ENCODE measurements at places on chromosomes 11 and 22.

DNA sequence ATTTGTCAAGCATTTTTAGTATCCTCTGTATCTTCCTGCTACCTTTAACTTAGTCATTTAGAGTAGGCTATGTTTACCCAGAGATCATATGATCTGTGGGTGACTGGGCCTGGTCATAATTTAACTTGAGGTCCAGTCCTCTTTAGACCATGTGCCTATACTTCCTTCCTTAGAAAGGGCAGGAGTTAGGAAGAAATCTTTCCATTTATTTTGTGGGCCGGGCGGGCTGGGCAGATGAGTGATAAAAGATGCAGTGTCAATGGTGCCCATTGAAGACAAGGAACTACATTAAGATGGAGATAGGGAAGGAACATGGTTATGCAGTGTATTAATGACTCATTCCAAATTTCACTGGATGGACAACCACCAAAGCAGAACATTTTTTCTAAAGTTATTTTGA is 30.9 kb upstream of the PDE3B start:
- DNase-seq = no peak

GRCh38 chr11:76010051-76010450 is 195.0 kb downstream of the UVRAG start:
- no peak for DNase-seq

DNA sequence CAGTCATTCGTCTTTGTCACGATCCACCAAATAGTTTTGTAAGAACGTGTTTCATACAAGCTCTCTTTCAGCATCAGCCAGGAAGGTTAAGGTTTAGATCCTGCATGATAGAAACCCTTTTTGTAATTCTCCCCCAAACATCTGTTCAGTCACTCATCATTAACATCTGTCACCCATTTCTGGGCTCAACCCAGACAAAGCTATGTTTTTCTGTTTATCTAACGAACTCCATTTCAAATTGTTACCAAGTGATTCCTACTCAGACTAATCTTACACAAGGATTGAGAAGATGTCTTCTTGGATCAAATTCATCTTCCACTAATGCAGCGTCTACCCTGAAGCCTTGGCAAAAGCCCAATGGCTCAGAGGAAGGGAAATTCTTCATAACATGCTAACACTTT is 58.8 kb downstream of the FZD4 start:
- DNase-seq = peak; percentile 62

- DNase-seq = no peak
These were observed 3.5 kb downstream of the DGCR6L start for GRCh38 chr22:20316217-20316843.

GRCh38 chr11:15258433-15259165 is 143.9 kb downstream of the INSC start:
- DNase-seq = peak; percentile 20

DNA sequence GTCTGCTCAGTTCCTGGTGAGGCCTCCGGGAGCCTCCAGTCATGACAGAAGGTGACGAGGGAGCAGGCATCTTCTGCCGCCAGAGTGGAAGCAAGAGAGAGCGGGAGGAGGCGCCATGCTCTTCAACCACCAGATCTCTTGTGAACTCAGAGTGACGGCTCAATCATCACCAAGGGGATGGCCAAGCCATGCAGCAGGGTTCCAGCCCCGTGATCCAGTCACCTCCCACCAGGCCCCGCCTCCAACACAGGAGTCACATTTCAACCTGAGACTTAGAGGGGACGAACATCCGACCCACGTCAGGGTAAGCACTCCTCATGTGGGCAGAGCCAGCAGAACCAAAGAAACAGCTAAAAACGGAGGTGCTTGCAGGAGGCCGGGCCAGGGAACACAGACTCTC is 1470.5 kb downstream of the BRD1 start:
- no peak for DNase-seq

DNA sequence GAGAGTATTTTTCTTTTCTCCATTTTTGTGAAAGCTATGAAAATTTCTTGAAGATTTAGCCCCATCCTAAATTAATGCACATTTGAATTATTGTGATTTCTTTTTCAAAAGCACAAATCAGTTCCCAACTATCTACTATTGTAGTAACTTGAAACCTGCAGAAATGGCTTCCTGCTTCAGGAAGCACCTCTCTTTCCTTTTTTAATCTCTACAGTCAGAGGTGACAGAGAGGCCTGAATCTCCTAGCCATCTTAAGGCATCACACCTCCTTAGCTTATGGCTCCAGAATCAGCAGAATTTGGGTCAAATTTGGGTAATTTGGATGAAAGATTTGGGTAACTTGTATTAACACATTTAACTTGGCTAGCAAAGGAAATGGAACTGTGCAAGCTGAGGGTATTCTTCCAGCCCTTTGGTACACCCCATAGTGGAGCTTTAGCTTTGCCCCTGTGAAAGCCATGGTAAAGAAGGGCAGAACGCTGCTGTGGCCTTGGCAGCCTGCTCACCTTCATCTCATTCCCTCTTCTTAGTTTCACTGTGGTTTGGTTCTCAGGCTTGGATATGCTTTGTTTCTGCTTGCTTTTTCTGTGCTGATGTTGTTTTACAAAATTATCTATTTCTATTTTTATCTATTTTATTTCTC is 16.2 kb downstream of the TBCEL start:
- no peak for DNase-seq

- no peak for DNase-seq
These were observed 2.0 kb downstream of the ARHGEF17 start for GRCh38 chr11:73310076-73310475.

GRCh38 chr11:77302752-77303151 is 1.3 kb upstream of the GDPD4 start:
- no peak for DNase-seq

DNA sequence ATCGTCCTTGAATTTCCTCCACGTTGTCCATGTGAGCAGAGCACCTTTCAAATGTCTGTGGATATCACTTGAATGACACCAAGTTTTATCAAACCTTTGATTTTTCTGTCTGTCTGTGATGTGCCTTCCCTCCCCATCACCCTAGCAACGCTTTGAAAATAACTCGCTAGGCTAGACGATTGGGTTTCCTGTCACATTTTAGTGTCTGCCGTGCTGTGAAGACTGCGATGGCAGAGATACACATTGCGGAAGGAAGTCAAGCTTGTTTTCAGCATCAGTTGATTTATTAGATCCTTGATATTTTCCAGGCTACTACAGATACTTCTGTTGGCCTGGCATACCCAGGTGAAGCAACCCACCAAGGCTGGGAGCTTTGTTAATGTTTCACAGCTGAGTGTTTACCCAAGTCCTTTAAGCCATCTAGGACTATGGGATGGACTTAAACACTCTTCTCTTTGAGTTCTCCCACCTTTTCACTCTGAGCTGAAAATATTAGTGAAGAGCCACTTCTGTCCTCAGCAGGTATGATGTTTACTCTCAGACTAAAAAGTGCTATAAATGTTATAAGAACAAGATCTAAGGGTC is 93.6 kb upstream of the CD44 start:
- DNase-seq = no peak

GRCh38 chr11:83122050-83122449 is 34.9 kb upstream of the PCF11 start:
- no peak for DNase-seq

DNA sequence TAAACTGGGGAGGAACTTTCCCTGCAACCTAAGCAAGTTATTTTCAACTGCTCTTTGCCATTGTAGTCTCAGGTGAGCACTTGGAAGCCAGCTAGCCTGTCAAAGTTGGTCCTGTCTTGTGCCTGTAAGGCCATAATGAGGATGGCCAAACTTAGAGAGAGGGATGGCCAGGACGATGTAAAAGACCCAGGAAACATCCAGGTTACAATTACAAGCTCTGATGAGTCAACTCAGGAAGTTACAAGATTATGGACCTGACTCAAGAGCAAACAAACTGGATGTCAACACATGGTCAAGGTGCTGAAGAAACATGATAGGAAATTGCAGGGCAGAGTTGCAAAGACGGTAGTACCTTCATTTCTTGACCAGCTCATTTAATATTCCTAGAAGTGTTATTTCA is 1.6 kb downstream of the GTPBP1 start:
- DNase-seq = no peak

DNA sequence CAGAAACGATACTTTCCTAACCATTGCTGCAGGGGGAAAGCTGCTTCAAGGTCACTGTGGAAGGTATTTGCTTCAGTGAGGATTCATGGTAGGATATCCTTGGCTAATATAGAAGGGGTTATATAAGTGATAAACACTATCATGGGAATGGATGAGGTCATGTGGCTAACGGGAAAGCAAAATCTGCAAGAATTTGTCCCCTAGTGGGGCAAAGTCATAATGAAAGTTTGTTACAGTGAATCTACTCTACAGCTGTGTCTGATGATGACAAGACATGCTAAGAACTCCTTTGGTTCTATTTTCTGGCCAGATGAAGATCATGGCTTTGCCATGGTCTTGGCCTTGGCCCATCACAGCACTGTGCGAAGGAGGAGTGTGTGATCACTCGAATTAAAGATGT is 13.8 kb downstream of the MMP20 start:
- no peak for DNase-seq

DNA sequence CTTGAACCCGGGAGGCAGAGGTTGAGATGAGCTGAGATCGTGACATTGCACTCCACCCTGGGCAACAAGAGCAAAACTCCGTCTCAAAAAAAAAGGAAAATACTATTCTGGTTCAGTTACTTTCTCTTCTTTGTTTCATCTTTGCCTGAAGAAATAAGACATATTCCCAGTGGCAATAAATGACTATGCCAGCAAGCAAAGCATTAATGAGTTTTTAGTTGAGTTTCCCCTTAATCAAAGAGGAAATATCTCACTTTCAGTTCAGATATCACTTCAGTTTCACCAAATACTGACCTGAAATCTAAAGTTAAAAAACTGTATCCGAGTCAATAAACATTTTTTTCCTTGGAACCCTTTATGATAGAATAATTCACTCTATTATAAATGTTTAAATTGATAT is 10.4 kb downstream of the PISD start:
- DNase-seq = no peak

- DNase-seq = no peak
These were observed 18.6 kb downstream of the C1QTNF6 start for GRCh38 chr22:37169406-37169805.

DNA sequence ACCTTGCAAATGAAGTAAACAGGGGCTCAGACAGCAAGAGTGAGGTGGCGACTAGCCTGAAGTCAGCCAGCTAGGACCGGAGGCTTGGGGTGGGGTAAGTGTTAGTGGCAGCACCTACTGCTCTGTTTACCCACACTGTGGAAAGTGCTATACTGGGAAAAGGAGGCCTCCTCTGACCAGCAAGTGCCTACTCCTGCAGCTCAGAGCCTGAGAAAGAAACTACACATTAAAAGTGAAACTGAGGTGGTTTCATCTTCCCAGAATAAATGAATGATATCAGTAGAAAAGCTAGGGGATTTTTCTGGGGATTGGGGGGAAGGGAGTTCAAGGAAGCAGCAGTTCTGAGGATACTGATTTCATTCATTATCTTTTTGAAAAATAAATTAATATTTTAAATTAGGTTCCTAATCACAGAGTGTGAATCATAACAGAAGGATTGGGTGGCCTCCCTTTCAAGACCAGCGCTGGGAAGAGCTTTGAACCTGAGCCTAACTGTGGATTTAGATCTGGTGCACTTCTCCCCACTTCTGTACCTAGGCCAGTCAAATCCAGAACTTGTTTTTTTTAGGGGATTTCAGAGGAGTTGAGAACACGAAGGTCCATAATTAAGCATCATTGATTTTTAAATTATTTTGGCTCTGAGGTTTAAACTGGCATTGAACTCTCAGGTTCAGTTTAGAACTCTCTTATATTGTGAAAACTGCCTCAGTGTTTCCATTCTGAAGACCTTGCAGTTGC is 48.1 kb upstream of the GRAMD1B start:
- no peak for DNase-seq

DNA sequence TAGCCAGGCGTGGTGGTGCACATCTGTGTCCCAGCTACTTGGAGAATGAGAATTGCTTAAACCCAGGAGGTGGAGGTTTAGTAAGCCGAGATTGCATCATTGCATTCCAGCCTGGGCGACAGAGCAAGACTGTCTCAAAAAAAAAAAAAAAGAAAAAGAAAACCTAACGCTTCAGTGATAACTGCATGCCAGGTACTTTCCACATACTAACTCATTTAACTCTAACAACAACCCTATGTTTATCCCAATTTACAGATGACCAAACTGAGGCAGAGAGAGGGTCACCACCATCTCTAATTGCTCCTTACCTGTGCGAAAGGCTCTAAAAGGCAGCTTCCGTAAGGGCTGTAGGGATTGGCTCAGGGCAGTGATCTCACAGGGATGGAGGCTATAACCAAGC is 11.6 kb downstream of the PISD start:
- DNase-seq = no peak

- no peak for DNase-seq
These were observed 57.8 kb upstream of the APOA1 start for GRCh38 chr11:116895048-116895757.

DNA sequence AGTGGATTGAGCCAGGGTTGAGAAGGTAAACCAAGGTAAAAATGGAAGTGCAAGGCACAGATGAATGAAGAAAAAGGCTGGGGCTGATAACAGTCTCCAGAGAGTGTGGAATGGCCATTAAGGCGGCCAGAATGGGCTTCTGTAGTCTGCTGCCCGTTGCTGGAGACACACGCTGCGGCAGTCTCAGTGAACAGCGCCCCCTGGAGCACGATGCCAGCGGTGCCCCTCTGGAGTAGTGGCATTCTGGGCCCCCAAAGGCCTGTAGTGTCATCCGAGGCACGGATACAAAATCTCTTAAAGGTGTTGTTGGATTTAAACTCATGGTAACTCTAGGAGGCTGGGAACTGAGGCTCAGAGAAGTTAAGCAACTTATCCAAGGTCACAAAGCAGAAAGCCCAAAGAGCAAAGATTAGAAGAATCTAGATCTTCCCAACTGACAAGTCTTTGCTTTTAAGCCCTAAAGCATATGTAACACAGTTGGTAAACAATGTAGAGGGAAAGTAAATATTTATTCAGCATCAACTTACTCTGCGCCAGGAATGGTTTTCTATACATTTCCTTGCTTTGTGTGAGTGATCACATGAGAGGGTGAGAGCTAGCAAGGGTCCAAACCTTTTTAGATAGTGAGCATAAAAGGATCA is 18.2 kb downstream of the KCNJ1 start:
- DNase-seq = no peak

- no peak for DNase-seq
These were observed 16.1 kb downstream of the MS4A6E start for GRCh38 chr11:60343094-60343704.

- DNase-seq = no peak
These were observed 20.8 kb upstream of the LMO2 start for GRCh38 chr11:33912405-33913361.
